Dermis microvascular lymphatic vessel endothelial cell (primary cell): ENCODE measurements at places on chromosomes 4 and X.

DNA sequence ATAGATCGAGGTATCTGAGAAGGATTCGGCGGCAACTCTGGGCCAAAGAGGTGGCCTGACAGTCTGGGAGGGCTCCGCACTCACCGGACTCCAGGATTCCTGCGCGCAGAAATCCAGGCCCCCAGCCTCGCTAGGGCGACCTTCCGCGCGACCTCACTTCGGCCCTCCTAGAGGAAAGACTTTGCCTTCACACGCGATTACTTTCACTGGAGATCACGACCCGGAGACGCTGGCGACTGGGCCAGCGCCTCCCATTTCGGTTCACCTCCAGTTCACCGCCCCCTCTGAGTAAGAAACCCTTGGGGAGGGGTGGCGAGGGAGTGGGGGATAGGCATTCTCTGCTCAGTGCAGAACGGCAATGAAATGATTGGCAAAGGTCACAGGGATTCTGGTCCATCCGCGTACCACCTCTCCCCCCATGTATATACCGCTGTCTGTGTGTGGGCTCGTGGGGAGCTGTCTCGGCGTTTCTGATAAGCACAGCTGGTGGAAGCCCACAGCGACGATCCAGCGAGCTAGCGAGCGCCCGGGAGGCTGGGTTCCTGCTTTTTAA lies 2.5 kb downstream of the POU3F4 start:
- DNase-seq = no peak

- no peak for DNase-seq
These were observed 60.9 kb downstream of the GLRA2 start for GRCh38 chrX:14590216-14590615.

DNA sequence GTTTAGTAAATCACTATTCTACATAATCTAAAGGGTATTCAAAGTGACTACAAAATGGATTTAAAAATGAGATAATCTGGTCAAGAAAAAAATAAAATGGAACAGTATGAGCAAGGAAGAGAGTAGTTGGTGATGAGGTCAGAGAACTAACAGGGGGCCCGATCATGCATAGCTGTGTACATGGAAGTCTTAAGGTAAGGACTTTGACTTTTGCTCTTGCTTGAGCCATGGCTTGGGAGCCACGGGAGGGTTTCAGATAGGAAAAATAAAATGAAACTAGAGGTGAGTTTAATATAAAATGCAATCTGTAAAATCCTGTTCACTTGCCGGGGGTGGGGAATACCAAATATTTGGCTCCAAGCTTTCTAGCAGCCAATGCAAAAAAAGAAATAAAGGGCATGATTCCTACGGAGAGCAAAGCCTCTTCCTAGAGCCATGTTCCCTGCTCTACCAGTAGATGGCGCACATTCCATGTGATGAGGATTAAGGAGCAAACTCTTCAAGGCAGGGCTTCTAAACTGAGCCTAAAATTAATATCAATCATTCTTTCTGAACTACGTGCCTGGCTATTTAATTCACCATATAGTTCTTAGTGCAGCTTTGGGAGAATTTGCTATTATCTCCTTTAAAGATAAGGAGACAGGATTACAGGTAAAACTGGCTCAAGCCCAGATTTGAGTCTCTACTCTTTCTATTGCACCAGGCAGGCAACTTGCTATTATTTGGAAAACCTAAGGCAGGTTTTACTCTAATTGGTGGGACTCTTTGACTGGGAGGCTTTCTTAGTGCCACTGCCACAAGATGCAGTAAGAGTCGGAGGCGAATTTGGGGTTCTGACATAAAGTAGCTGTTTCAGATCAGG lies 6.8 kb upstream of the CLCN5 start:
- DNase-seq = peak; percentile 59

- peak; percentile 63 for DNase-seq
These were observed 2.1 kb downstream of the GAB3 start for GRCh38 chrX:154748712-154749339.

DNA sequence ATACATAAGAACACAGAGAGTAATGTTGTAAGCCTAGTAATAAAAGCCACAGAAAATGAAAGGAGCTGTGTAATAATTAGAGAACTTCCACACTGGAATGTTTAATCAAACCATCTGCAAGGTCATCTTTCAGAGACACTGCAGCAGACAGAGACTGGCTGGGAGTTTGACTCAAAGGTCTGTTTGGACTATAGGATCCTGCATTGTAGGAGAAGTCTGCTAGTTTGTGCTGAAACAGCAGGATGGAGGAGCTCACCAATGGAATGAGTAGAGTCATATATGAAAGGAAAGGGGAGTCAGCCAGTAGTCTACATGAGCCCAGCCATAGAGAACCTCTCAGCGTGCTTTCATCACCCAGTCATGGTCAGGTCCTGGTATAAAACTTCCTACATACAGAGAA lies 4.5 kb upstream of the ACE2 start:
- no peak for DNase-seq

DNA sequence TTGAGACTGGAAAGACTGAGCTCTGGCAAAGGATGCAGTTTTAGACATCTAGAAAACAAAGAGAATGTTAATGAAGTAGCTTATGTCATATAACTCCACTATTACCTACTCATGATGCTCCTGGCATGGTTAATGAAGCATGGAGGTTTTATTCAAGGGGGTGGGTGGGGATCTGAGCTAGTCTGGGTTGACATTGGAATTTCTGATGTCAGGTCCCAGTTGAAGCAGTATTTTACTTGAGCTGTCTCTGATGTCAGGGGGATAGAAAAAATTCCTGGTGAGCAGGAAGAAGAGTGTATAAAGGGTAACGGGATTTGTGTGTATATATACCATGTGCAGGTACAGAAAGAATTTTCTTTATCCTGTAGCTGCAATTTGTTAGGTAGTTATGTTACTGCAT lies 102.0 kb downstream of the ELOVL6 start:
- DNase-seq = no peak

GRCh38 chr4:1492651-1493539 lies 86.7 kb upstream of the NKX1-1 start:
- no peak for DNase-seq

- DNase-seq = no peak
These were observed 5.2 kb upstream of the PCDH10 start for GRCh38 chr4:133143775-133144430.

DNA sequence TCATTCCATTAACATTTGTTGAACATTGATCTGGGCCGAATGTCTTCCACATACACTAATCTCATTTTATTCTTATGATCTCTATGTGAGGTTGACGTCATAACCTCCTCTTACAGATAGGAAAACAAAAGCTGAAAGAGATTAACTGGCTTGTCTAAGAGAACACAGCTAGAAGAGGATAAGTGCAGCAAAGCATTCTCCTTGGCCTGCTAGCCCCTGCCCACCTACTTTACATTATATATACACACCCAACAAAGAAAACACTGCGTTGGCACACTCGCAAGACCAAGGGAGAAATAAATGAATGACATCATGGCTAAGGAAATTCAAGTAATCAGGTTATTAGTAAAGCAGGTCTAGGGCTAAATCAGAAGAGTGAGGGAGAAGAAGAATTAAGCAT lies 138.4 kb downstream of the PARM1 start:
- DNase-seq = no peak

DNA sequence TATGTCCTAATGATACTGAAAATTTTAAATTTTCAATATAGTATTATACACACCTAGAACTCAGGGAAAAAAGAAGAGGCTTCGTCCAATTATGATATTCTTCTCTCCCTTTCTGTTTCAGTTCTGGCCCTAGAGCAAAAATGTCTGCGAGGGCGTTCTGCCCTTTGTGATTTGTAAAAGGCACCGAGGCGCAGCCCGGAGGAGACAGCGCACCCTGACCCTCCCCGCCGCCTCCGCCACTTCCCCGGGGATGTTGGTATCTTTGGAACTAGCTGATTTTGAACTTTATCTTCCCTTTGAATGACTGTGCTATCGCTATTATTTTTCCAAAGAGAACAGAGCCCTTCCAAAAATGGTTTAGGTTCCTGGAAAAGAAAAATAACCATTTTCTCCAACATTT lies 173.2 kb upstream of the FAM9B start:
- no peak for DNase-seq

GRCh38 chr4:118972167-118972566 lies 83.5 kb downstream of the SYNPO2 start:
- no peak for DNase-seq

DNA sequence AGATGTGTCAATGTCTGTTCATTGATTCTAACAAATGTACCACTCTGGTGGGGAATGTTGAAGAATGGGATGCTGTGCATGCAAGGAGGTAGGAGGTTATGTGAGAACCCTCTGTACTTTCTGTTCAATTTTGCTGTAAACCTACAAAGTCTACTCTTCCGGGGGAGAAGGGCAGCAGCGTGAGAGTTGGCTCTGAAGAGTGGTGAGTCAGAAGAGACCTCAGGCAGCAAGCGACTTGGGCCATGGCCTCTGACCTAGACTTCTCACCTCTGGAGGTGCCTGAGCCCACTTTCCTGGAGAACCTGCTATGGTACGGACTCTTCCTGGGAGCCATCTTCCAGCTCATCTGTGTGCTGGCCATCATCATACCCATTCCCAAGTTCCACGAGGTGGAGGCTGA lies 26.7 kb downstream of the MANBA start:
- no peak for DNase-seq

DNA sequence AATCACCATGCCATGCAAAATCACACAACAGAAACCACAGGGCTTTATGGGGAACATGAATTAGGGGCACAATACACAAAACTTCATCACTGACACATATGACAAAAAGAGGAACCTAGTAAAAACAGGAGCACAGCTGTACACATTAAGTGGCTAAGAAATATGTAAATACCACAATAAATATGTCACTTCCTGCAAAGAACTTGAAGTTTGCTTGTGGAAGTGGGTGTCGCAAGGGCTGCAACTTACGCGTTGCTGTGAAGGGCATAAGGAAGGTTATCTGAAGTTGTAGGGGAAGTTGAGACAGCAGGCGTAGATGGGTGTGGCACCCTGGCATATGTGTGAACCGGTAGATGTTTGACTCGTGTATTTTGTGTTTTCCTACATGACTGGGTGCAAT lies 42.4 kb downstream of the CLCN4 start:
- DNase-seq = peak; percentile 9

DNA sequence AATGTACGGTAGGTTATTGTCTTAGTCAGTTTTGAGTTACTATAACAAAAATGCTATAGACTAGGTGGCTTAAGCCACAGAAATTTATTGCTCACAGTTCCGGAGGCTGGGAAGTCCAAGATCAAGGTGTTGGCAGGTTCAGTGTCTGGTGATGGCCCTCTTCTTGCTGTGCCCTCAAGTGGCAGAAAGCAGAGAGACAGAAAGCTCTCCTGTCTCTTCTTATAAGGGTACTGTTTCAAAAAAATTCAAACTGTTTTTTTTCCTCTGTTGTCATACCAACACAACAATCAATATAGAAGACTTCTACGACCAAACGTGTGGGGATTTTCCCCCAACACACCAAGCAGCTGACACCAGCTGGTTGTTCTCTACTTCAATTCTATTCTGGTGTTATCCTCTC lies 53.4 kb downstream of the ADGRG4 start:
- DNase-seq = no peak

GRCh38 chrX:101136235-101136634 lies 38.2 kb downstream of the CENPI start:
- no peak for DNase-seq

DNA sequence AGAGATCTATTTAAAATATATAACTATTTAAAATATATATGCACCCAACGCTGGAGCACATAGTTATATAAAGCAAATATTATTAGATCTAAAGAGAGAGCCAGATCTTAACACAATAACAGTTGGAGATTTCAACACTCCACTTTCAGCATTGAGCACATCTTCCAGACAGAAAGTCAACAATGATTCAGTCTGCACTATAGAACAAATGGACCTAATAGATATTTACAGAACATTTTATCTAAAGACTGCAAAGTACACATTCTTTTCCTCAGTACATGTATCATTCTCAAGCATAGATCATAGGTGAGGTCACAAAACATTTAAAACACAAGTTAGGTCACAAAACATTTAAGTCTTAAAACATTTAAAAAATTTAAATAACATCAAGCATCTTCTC lies 36.4 kb downstream of the NLRP2B start:
- DNase-seq = no peak

DNA sequence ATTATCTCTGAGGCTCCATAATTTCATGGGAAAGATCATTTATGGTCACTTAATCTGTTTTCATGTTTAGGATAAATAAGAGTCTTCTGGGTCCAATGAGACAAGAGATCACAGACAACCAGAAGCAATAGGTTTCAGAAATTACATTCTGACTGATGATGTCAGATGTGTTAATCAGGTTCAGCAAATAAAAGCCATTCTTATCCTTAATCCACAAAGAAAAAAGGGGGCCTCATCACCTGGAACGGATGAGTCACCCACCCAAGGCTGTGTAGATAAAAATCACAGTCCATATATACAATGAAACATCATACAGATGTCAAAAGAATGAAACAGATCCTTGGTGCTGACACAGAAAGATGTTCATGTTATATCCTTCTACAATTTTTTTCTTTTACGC lies 36.6 kb downstream of the SYTL4 start:
- no peak for DNase-seq

DNA sequence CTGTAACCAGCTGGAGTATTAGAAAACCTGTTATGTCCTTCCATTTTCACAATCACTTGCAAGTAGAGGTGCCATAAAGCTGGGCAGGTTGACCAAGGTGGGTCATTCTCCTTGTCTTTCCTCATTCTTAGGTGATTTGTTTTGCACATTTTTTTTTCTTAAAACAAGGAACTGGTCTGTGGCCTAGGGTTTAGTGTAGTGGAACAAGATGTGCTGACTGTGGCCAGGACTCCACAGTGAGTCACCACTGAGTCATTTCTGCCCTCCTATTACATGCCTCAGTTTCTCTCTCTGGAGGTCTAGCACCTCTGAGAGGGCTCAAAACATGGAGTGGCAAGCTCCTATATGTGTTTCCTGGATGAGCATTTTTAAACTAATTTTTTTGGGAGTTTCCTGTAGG lies 355.9 kb downstream of the GPM6A start:
- DNase-seq = no peak

- DNase-seq = no peak
These were observed 33.1 kb downstream of the TSPAN7 start for GRCh38 chrX:38594434-38594833.

DNA sequence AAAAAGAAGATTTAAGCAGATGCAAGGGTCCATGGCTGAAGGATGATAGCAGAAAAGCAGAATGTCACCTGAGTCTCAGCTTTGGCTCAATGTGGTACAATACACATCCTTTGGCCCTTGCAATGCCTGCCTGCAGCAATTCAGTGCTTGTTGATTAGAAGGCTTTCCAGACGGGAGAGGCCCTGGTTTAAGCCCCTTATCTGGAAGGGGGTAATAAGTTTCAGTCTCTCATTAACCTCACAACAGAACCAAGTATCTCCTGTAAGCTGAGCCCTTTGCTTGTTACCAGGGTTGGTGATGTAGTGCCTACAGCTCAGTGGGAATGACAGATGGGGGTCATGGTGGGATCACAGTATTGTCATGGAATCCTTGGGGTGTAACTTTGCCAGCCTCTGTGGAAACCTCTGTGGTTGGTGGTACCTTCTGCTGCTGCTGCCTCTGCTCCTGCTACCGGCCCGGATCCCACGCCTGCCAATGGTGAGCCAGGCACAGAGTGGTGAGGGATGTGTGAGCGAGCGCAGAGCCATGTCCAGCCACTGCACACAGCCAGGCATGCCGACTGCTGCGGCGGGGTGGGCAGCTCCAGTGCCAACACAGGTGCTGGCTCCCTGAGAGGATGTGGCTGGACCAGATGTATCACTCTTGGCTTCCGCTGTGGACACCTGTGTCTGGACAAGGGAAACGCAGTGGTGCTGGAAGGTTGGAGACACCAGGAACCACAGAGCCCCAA lies 81.2 kb downstream of the ADRA2C start:
- no peak for DNase-seq
